ENCODE measurements at places on chromosomes 13 and 19. TPM values are rescaled to one million over a fixed set of nuclear protein-coding genes. Genes with fewer than 3 reads are reported as not detected.

The CEACAM21 gene
- total RNA-seq: not detected

The CD70 gene
- total RNA-seq: 0.29 TPM

The FFAR2 gene
- total RNA-seq: not detected

The ITGBL1 gene
- 360 TPM for total RNA-seq

The CCDC169 gene
- total RNA-seq: 3.8 TPM

The NLRP12 gene
- total RNA-seq: under 0.01 TPM

The VSTM1 gene
- total RNA-seq: not detected

The TDRD12 gene
- total RNA-seq: under 0.01 TPM

The CRX gene
- total RNA-seq: not detected

DNA sequence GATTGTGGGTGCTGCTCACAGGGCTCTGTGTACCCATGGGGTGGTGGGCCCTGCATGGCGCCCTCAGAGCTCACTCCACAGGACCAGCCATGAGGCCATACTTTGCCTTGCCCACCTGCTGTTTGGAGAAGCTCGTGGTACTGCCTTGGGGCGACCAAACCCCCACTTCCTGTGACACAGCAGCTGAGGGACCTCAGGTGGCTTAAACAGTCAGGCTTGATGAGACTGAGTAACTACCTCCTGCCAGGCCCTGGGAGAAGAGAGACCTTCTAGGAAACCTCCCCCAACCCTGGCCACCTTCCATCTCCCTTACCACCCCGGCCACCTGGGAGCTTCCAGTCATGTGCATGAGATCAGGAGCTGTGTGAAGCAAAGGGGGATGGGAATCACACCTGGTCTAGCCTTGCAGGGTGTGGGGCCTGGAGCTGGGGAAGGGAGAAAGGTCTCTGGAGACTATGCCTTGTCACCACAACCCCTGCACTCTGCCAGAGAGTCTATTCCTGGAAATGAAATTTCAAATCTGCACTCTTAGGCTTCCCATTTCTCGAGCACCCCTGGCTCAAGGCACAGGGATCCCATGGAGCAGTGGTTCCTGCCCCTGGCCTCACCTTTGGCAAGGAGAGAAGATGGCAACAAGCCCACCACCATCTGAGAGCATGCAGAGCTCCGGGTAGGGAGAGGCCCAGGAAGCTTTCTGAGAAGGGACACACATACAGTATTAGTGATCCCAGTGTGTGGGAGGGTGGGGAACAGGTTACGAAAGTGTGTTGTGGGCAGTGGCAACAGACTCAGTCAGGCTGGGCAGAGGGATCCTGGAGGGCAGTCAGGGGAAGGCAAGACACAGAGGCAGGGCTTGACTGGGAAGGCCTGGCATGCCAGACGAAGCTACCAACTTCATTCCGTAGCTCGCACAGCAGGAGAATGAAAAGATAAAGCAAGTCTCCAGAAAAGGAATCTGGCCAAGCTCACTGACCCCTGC lies 125.0 kb downstream of the URI1 start:
- no peaks in the 10 kb centered on the region for H3K27me3 ChIP-seq
- H3K4me1 ChIP-seq: no peaks in the 10 kb centered on the region
- no peaks in the 10 kb centered on the region for H3K36me3 ChIP-seq

DNA sequence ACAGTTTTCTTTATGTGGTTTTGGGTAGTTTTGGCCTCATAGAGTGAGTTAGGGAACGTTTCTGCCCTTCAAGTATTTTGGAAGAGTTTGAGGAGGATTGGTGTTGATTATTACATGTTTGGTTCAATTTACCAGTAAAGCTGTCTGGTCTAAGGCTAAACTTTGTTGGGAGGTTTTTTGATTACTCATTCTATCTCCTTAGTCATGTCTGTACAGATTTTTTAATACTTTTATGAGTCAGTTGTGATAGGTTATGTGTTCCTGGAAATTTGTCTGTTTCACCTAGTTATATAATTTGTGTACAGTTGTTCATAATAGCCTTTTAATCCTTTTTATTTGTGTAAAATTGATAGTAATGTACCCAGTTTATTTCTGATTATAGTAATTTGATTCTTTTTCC lies 20.4 kb downstream of the RNF17 start:
- no peaks in the 10 kb centered on the region for H3K36me3 ChIP-seq
- H3K4me1 ChIP-seq: no peaks in the 10 kb centered on the region
- DNase-seq: no peak
- H3K27ac ChIP-seq: no peak overlapping the region

DNA sequence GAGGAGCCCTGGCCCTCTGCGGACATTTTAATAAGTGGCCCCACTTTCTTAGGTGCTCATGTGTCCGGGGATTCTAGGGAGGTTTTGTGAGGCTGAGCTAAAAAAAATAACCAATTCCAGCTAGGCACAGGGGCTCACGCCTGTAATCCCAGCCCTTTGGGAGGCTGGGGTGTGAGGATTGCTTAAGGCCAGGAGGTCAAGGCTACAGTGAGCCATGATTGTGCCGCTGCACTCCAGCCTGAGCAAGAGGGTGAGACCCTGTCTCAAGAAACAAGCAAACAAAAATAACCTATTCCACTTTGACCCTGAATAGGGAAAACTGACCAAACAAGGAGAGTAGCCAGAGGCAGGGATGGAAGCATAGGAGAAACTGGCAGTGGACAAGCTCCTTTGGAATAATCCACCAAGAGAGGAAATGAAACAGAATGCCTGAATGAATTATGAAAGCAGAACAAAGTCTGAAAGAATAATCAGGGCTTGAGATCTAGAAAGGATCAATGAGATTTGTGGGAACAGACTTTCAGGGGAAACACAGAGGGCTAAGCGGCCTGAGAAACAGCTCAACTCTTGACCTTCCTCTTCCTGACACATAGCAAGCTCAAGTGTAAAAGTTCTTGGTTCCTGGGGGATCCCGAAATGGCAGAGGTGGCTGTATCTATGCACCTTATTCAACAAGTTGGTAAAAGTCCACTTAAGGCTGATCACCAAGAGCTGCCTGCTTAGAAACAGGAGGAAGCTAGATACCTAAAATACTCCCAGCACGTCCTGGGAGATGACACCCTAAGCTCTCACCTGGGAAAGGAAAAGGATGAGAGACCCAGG lies 30.1 kb upstream of the FFAR2 start:
- H3K4me1 ChIP-seq: no peaks in the 10 kb centered on the region
- H3K27ac ChIP-seq: no peak overlapping the region
- H3K4me3 ChIP-seq: no peak overlapping the region
- DNase-seq: no peak

GRCh38 chr19:46861691-46862502 lies 1.1 kb downstream of the ARHGAP35 start:
- H3K4me3 ChIP-seq: peak overlapping the region; percentile 93
- DNase-seq: peak; percentile 67
- no peaks in the 10 kb centered on the region for H3K27me3 ChIP-seq
- peaks cover 3% of the 10 kb centered on the region for H3K36me3 ChIP-seq
- H3K27ac ChIP-seq: peak overlapping the region; percentile 91

DNA sequence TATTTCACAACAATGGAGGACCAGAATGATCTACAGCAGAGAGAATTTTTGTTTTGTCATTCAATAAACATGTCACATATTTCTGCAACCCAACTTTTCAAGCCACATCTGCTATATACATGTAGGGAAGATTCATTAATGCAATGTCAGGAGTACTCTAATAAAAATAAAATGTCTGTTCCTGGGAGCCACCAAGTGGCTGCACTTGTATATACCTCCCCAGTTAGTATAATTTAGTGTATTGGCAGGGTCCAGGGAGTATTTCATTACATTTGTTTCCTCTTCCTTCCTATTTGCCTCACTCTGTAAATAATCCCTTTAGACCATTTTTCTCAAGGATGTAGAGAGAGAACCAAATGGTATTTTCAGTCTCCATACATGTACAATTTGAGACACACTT lies 1169.0 kb downstream of the DIAPH3 start:
- no peak overlapping the region for H3K27ac ChIP-seq
- no peaks in the 10 kb centered on the region for H3K27me3 ChIP-seq
- no peaks in the 10 kb centered on the region for H3K36me3 ChIP-seq

GRCh38 chr13:47794963-47795362 lies 206.1 kb downstream of the SUCLA2 start:
- no peak for DNase-seq
- H3K4me3 ChIP-seq: no peak overlapping the region
- no peaks in the 10 kb centered on the region for H3K36me3 ChIP-seq
- no peaks in the 10 kb centered on the region for H3K4me1 ChIP-seq
- H3K27me3 ChIP-seq: no peaks in the 10 kb centered on the region

DNA sequence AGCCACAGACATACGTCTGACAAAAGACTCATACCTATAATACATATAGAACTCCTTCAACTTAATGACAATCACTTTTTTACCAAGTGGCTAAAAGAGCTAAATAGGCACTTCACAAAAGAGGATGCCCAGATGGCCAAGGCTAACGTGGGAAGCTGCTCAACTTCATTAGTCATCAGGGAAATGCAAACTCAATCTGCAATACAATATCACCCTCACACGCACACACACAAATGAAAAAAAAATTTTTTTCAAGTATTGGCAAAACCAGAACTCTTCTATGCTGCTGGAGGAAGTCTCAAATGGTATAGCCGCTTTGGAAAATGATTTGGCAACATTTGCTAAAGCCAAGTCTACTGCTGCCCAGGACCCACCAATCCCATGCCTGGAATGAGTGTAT lies 14.6 kb upstream of the DNMT1 start:
- DNase-seq: peak; percentile 68
- no peaks in the 10 kb centered on the region for H3K36me3 ChIP-seq
- no peaks in the 10 kb centered on the region for H3K27me3 ChIP-seq
- peak overlapping the region; percentile 45 for H3K27ac ChIP-seq
- H3K4me3 ChIP-seq: no peak overlapping the region

DNA sequence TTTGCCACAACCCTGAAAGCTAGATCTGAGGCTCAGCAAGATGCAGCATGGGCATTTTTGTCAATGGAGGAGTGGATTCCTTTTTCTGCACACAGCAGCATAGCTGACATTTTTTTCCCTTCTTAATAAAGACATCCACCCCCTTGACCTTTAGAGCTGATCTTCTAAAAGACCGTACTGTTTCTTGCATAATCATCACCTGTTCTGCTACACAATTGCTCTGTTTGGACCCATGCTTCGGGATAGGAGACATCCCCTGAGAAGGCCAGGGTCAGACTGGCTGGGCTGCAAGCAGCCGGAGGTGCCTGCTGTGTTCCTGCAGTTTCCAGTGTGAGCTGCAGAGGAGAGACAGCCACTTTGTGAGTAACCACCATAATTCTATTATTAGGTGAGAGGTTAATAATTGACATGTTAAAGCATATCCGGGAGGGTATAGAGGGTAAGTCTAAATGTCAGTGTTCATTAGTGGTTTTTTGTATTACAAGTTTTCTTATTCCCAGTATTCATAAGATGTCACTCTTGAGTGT lies 108.5 kb upstream of the C1QTNF9B start:
- peak; percentile 10 for DNase-seq
- no peak overlapping the region for H3K27ac ChIP-seq
- no peaks in the 10 kb centered on the region for H3K27me3 ChIP-seq
- peaks cover 2% of the 10 kb centered on the region for H3K4me1 ChIP-seq
- H3K4me3 ChIP-seq: no peak overlapping the region

GRCh38 chr19:47489072-47489914 lies 5.3 kb upstream of the KPTN start:
- DNase-seq: peak; percentile 95
- peaks cover 42% of the 10 kb centered on the region for H3K36me3 ChIP-seq
- H3K27me3 ChIP-seq: no peaks in the 10 kb centered on the region
- H3K4me3 ChIP-seq: no peak overlapping the region
- no peak overlapping the region for H3K27ac ChIP-seq

- H3K36me3 ChIP-seq: no peaks in the 10 kb centered on the region
- no peak overlapping the region for H3K27ac ChIP-seq
- H3K4me1 ChIP-seq: no peaks in the 10 kb centered on the region
- H3K27me3 ChIP-seq: no peaks in the 10 kb centered on the region
- no peak overlapping the region for H3K4me3 ChIP-seq
- DNase-seq: no peak
Measured at GRCh38 chr19:3193256-3194105, 7.8 kb downstream of the NCLN start.

GRCh38 chr19:709196-709964 lies 645 bp downstream of the PALM start:
- H3K4me1 ChIP-seq: no peaks in the 10 kb centered on the region
- peaks cover 27% of the 10 kb centered on the region for H3K27me3 ChIP-seq
- peak; percentile 62 for DNase-seq

GRCh38 chr13:97191142-97191541 lies 31.0 kb upstream of the MBNL2 start:
- no peaks in the 10 kb centered on the region for H3K27me3 ChIP-seq
- no peaks in the 10 kb centered on the region for H3K36me3 ChIP-seq
- no peak overlapping the region for H3K27ac ChIP-seq
- H3K4me3 ChIP-seq: no peak overlapping the region
- no peaks in the 10 kb centered on the region for H3K4me1 ChIP-seq

DNA sequence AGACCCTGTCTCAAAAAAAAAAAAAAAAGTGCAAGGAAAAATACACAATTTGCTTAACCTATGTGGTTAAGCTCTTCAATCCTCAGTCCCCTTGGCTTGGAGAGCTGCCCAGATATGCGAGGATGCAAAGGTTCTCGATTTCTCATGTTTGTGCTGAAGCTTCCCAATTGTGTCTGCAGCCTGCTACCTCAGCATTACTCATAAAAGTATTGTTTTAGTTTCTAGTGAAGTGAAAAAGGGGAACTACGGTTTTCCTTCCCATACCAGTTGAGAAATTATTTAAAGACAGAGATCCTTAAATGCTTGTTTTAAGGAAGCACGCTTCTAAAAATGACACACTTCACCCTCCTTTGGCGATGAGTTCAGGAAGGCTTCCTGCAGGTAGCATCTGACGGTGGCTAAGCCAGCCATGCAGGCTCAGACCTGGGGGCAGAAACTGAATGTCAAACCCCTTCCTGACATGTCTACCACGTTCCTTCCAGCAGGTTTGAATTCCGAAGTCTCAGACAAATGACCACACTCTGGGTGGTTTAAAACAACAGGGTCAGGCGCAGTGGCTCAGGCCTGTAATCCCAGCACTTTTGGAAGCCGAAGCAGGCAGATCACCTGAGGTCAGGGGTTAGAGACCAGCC lies 47.9 kb downstream of the RUBCNL start:
- H3K4me3 ChIP-seq: no peak overlapping the region
- peak overlapping the region; percentile 56 for H3K27ac ChIP-seq
- H3K27me3 ChIP-seq: no peaks in the 10 kb centered on the region
- H3K4me1 ChIP-seq: peaks cover 28% of the 10 kb centered on the region

- H3K27ac ChIP-seq: no peak overlapping the region
- DNase-seq: peak; percentile 57
- H3K4me1 ChIP-seq: peaks cover 6% of the 10 kb centered on the region
Measured at GRCh38 chr19:5882421-5882968, 12.2 kb upstream of the FUT5 start.

DNA sequence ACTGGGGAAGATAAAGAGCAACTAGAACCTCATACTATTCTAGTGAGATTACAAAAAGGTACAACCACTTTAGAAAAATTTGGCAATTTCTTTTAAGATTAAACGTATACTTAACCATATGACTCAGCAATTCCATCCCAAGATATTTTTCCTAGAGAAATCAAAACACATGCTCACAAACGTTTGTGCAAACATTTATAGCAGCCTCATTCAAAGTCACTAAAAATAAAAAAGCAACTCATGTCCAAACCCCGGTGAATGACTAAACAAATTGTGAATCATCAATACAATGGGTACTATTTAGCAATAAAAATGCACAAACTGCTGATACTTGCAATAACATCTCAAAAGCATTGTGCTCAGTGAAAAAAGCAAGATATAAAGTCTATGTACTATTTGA lies 121.5 kb downstream of the FRY start:
- peak; percentile 58 for DNase-seq
- H3K36me3 ChIP-seq: no peaks in the 10 kb centered on the region
- H3K4me1 ChIP-seq: peaks cover 28% of the 10 kb centered on the region
- no peak overlapping the region for H3K4me3 ChIP-seq

- DNase-seq: no peak
- H3K27me3 ChIP-seq: no peaks in the 10 kb centered on the region
- peaks cover 11% of the 10 kb centered on the region for H3K4me1 ChIP-seq
Measured at GRCh38 chr19:48810151-48810550, 678 bp downstream of the BCAT2 start.

Data from osteoblast (primary cell).